ENCODE measurements at places on chromosomes 2 and 18.
A peak's percentile ranks its signal among the peaks of the same experiment; 100 is the strongest.

GRCh38 chr18:1663879-1664705 is 759.4 kb downstream of the ADCYAP1 start:
- DNase-seq, result no peak

DNA sequence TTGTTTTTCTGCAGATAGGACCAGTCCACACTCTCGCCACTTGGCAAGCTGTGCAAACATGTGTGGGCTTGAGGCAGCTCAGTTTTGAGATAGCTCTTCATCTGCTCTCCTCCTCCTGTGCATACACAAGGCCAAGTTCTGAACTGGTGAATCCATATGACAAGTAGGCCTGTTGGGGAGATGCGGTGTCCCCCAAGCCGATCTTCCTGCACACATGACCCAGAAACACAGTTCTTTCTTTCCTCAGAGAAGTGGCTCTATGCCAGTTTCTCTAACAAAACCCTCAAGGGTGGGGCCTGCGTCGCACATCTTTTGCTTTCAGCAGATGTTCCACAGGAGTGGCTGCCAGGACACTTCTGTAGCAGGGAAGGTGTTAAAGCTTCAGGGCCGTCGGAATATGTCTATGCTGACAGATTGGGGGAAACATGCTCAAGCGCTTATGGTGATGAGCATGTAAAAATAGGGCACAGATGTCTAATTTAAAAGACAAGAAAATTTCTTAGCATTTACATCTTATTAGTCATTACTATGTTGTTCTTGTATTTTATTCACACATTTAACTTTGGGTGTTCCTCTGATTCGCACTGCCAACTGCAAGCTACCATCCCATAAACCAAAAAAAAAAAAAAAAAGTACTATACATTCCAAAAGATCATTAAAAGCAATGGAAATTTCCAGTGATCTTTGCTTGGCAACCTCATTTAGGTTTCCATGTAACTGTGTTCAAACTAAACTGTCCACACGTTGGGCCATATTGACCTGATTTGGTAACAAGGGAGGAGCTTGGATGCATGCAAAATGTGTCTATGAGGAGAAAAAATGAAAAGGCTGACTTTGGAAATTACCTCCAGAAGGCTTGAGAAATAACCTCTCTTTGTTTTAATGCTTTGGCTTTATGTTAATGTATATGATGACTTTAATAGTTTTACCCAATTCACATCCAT is 1055.5 kb upstream of the KLHL29 start:
- no peak for DNase-seq

GRCh38 chr18:58671632-58672564 is 633 bp downstream of the MALT1 start:
- peak; percentile 36 for DNase-seq

DNA sequence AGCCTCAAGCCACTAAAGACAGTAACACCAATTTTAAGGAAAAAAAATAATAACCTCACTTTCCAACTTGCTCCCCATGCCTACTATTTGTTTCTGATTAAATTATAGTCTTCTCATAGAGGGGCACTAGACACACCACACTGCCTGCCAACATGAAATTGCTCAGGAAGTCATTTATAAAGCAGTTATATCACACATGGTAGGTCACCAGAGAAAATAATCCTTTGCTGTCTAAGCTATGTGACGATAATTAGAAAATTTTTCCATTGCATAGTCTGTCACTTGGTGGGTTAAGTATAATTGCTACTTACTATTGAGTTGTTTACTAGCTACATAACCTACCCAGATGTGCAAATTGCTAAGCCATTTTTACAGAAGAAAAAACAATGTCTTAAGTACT is 85.2 kb downstream of the INO80D start:
- DNase-seq, result no peak

- DNase-seq, result no peak
Measured at GRCh38 chr2:222731201-222731621, 59.8 kb downstream of the MOGAT1 start.

DNA sequence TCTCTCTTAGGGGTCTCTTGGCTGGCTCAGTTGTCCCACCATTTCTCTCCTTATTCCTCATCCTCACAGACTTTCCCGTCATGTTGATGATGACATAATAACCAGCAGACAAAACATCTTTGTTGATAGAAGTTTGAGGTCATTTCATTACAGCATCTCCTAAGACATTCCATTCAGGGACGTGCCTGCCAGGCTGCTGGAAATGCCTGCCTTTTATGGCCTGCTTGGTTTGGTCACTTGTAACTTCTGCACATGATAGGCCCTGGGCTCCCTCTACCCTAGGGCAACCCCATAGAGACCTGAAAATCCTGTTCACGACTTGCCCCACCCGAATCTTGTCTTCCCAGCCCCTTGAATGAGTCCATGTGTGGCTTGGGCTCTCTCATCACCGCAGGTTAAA is 81.7 kb downstream of the SDC1 start:
- DNase-seq, result no peak

GRCh38 chr18:58041633-58042032 is 2.4 kb upstream of the NEDD4L start:
- DNase-seq, result no peak

DNA sequence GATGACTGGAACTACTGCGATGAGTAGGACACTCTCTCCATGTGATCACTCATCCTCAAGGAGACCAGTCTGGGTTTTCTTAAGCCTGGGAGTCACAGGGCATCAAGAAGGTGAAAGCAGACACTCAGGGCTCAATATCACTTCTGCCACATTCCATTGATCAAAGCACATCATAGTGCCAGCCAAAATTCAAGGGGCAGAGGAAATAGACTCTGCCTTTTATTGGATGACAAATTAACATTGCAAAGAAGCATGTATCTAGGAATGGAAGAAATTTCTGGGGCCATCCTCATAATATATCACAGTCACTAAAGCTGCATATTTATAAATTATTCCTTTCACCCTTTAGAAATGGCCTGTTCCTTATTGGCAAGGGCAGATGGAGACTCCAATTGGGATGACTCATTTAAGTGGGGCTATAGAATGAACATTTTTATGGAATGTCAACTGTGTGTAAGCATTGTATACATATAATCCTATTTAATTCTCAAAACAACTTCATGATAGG is 114.8 kb upstream of the CDC42EP3 start:
- peak; percentile 8 for DNase-seq

DNA sequence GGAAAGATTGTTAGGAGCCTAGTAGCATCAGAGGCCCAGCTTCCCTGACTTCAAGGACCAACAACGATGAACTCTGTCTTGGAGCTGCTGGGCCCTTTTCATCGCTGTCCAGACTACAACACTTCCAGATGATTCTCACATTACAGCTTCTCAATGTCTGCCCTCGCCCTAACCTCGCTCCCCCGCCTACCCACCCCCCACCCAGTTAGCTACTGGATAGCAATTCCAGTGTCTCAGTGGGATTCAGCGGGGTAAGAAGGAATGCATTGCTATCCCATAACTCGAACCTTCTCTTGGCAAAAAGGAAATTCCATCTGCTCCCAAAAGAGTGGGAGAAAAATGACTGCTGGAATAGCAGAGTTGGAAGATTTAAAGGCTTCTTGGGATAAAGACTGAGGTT is 65.0 kb downstream of the RPL37A start:
- DNase-seq, result no peak

GRCh38 chr2:172484253-172484652 is 56.9 kb downstream of the ITGA6 start:
- no peak for DNase-seq

DNA sequence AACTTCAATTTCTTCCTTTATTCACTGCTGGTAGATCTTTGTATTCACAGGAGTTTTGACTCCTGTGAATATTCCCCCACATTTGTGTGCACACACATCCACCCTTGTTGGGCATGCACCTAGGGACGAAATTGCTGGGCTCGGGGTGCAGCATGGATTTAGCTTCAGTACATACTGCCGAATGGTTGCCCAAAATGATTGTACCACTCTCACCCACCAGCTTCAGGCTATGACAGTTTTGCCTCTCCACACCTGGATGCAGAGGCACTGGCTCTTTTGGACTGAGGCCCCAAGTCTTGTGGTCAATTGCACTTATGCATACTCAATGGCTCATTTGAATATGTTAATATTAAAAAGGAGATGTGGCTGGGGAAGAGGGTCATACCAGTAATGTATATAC is 65.1 kb upstream of the ODC1 start:
- DNase-seq, result no peak

DNA sequence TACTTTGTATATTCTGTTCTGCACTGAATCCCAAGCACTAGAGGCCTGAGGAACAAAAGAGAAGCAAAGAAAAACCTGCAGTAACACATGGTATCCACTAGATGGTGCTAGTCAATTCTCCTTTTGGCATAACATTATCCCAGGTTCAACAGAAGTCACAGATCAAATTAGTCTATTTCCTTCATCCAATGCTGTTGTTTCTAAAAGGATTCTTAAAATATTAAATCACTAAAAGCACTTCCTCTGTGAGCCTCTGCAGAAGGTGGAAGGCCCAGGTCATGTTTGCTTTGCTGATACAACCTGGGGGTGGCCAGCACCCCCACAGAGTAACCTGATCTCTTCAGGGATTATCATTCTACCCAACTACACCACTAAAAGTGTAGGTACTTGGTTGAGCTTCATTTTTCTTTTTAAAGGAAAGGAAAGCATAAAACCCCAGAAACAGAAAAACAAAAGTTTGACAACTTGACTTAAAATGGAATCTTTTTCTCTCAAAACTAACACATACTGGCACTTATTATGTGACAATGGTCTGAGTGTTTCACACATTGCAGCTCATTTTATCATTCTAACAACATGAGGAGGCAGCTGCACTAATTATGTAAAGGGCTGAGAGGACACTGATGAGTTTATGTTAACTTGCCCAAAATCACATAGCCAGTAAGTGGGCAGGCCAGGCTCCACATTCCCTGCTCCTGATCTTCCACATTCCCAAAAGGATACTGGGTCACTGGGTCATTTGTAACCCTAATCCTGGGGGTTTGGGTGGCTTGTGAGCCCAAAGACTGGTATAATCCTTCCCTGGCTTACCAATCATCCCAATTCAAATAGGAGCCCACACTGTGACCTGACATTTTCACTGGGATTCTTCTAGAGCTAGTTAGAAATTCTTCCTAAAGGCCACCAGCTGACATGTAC is 66.8 kb upstream of the DNER start:
- DNase-seq, result peak; percentile 31

GRCh38 chr2:158179660-158180059 is 78.0 kb downstream of the UPP2 start:
- DNase-seq, result no peak

GRCh38 chr18:55396267-55396905 is 191.6 kb downstream of the TCF4 start:
- no peak for DNase-seq

- DNase-seq, result no peak
Measured at GRCh38 chr2:10880586-10881321, 31.0 kb upstream of the KCNF1 start.

DNA sequence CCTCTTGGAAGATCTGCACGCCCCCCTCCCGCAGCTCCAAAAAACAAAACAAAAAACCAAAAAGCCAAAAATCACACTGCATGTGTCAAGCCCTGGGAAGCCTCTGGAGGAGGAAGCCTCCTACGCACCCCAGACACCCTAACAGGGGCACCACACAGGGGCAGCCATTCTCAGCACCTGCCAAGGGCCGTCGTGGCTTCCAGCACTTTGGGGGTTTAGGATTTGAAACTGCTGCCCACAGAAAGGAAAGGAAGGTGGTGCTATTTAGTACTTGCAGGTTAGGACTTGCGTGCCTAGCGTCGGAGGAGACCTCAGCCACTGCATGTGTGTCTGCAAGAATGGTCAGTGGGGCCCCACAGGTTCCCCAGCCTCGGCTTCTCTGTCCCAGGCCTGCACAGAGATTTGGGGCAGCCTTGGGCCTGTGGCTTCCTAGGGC is 419 bp upstream of the GPR55 start:
- no peak for DNase-seq

GRCh38 chr2:182911813-182912517 is 45.5 kb upstream of the FRZB start:
- DNase-seq, result no peak

DNA sequence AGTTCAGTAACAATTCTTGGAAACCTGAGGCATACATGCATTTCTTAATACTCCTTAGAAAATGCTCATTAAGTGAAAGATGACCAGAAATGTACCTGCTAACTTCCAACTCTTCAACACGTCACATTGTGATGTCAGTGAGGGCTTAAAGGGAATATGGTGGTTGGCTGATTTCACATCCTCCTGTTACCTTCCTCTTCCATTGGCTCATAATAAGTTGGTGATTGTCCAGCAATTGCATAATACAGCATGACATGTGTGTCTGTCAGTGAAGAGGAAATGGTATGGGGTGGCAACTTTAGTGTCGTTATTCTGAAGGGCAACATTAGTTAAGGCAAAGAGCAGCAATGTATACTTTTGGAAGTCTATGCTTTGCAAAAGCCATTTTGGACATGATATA is 26.0 kb downstream of the PLEK start:
- no peak for DNase-seq

DNA sequence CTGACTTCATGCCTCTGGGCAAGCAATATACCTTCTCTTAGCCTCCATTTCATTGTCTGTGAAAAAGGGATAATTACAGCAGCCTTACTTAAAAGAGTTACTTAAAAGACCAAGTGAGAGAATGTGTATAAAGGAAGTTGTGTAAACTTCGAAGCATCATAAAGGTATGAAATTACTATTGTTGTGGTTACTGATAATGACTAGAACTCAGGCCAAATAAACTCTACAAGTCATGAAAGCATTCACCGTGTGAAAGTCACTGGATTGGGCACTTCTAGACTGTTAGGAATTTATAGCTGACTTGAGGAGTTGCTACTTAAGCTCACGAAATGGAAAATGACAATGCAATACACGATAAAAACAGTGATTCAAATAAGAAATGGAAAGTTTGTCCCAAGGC is 67.4 kb upstream of the HAAO start:
- no peak for DNase-seq

DNA sequence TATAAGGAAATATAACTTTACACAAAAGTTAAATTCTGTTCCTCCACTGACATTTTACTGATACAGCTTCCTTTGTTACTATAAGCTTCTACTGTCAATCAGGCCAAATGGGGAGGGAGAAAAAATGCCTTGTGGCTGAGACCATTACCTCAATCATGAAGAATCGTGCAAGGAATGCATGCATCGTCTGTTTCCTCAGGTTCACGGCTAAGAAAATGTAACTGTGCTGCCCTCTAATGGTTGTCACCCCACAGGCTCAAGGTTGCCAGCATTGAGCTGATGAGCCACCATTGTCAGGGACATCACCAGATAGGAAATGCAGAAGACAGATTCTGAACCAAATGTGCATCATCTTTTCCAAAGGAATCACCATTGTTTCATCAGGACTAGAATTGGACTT is 426.9 kb downstream of the CDH2 start:
- no peak for DNase-seq

- DNase-seq, result no peak
Measured at GRCh38 chr2:195533771-195534642, 123.0 kb upstream of the SLC39A10 start.

GRCh38 chr2:30252723-30253701 is 21.7 kb downstream of the LBH start:
- no peak for DNase-seq

- no peak for DNase-seq
Measured at GRCh38 chr2:32534831-32535230, 93.0 kb upstream of the TTC27 start.

GRCh38 chr2:37471994-37472393 is 127.6 kb downstream of the QPCT start:
- DNase-seq, result no peak

All from DMS79 treated with DMSO at 0.1 percent for 48 hours (cell line).